CD4-positive, alpha-beta T cell treated with Interleukin-17A for 1 hour (primary cell): ENCODE measurements at places on chromosomes 4 and X.

DNA sequence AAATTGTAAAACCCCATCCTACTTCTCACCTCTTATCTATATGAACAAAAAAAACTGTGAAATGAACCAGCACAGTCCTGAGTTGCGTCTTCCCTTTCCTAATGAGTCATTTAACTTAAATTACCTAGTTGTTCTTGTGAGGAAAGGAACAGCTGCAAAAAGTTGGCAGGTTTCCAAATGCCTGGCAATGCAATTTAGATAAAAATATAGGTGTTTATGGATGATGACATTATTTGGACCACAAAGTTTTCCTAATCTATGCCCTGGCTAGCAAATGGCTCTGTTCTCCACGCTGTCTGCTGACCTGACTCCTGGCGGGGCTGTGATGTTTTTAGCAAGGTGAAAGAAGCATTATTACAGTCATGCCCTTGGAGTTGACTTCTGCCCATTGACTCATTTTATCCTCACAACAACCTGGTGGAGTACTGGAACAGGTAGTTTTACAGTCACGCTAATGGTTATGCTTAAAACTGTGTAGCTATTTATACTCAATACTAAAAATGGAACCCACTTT lies 29.8 kb upstream of the RELL1 start:
- DNase-seq = no peak

- DNase-seq = no peak
Measured at GRCh38 chrX:148354916-148355315, 145.5 kb upstream of the AFF2 start.

DNA sequence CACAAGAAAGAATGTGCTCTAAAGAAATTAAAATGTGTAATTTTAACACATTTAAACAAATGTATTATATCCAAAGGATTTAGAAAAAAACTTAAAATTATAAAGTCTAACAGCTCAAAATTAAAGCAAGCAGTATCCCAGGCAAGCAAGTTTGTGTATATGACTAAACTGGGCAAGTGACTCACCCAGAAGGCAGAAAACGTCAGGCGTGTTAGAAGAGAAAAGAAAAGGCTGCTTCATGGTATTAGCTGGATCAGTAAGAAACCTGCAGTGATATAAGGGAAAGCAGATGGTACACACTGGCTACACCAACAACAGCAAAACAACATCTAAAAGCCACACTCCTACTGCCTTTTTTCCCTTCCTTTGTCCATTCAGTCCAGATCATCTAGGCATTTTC lies 250.6 kb upstream of the NDST3 start:
- DNase-seq = no peak

- peak; percentile 67 for DNase-seq
Measured at GRCh38 chrX:129759576-129760061, 20.1 kb upstream of the SASH3 start.

DNA sequence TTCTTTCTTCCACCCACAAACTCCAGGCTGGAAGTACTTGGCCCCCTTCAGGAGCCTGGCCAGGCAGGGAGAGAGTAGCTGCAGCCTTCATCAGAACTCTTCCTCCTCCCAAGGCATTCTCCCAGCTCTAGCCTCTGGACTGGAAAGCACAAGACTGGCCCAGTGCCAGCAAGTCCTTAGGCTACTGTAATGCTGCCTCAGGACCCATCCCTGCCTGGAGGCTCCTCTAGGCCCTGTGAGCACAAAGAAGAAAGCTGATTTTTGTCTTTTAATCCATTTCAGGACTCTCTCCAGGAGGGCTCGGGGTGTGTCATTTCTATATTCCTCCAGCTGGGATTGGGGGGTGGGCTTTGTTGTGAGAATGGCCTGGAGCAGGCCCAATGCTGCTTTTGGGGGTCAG lies 10.8 kb downstream of the AWAT2 start:
- DNase-seq = no peak

GRCh38 chrX:77431227-77431626 lies 16.0 kb upstream of the FGF16 start:
- DNase-seq = no peak

DNA sequence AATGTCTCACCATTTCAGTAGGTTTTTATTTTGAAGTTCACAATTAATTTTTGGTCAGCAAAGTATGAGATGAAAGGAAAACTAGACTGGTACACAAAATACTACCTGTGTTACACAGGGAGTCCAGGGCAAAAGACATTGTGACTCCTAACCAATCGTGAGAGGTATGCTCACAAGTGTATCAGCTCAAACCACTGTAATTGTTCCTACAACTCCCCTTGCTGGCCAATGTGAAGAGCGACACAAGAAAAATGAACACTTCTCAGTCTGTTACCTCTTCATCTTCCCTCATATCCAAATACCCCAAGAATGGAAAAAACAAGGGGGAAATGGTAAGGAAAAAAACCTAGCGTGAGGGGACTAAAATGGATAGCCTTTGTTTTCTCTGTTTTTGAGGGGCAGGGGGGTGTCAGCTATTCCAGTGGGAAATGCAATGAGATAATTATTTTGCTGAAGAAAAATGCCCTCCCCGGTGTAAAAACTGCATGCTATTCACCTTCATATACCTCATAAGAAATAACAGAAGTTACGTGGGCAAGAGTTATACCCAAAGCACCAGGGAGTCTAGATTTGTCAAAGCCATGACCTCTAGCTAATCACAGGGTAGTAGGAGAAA lies 30.6 kb upstream of the NSUN7 start:
- peak; percentile 11 for DNase-seq

DNA sequence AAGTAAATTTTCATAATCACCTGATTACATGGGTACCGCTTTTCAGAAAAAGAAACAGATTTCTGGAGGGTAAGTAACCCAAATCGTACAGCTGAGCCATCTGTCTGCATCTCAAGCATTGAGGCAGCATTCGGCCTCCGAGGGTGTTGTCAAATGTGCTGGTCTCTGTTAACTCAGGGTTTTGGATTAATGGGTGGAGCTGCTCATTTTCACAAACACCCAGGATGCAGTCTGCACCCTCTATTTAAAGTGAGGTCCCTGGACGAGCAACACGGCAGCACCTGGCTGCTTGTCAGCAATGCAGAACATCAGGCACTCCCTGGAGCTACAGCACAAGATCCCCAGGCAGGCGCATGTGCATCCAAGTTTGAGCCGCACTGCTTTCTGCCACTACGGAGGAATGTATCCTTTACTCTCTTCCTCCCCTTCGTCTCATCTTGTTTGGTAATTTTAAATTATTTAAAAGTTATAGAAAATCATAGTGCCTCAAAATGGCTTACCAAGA lies 24.7 kb upstream of the NAP1L5 start:
- DNase-seq = no peak

GRCh38 chr4:1283711-1284110 lies 6.0 kb upstream of the MAEA start:
- DNase-seq = no peak

DNA sequence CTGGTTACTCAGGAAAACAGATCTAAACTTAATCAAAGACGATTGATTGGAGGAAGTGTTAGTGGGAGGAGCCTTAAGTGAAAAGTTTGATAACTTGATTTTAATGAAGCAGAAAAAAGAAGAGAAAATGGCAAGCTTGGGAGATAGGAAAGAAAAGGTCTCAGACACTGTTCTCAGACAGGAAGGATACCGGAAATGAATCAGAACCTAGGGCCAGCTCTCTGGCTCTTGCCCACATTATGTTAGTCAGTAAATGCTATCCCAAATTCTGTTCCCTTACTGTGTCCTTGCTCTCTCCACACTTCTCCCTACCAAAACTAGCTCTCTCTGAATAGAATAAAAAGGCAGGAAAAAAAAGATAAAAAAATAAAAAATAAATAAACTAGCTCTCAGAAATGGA lies 48.6 kb upstream of the TMEM164 start:
- no peak for DNase-seq

DNA sequence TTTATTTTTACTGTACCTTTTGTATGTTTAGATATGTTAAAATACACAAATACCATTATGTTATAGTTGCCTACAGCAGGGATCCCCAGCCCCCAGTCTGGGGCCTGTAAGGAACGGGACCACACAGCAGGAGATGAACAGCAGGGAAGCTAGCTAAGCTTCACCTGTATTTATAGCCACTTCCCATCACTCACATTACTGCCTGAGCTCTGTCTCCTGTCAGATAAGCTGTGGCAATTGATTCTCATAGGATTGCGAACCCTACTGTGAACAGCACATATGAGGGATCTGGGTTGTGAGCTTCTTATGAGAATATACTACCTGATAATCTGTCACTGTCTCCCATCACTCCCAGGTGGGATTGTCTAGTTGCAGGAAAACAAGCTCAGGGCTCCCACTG lies 73.9 kb downstream of the BMPR1B start:
- no peak for DNase-seq

DNA sequence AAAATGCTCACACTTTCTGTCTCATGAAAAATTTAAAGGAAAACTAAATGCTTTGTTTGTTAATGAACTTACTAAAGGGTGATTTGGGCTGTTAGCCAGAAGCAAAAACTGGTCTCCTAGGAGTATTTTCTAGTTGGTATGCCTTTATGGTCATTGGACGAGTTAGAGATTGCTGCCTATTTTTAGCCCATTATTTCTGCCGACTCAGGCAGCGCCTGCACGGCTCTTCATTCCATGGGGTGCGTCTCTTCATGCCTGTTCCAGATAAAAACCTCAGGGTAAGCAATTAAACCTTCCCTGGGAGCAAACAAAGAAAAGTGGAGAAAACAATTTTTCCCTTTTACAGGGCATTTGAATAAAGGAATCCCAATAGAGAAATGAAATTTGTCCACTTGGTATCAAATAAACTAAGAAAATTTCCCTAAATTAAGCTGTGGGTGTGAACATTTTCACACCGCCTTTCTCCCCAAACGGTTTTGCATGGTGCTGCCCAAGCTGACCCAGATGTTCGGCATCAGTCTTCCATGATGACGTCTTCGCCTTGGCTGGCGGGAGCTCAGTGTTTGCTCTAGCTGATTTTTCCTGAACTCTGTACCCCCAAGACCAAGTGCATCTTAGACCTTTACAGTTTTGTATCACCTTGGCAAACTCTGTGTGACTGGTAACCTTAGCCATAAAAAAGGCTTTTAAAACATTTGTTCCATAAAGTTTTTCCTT lies 61.7 kb upstream of the ADGRG2 start:
- DNase-seq = no peak
